Urothelium cell line (cell line): ENCODE measurements at places on chromosomes 3 and 15.

DNA sequence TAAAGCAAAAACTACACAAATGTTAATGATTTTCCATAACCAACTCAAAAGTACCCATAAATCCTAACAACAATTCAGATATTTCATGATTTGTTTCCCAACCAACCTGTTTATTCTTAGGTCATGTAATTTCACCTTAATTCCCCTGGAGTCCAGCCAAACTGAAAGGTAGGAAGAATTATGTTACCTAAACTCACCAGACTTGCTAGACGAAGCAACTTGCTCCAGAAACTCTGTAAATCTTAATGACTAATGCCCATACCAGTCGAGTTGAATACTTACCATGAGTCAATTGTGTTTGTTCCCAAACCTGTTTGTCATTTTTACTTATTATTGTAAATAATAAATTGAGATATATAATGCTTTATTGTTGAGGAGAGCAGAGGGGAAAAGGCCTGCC lies 1030.0 kb downstream of the TBL1XR1 start:
- DNase-seq = no peak

DNA sequence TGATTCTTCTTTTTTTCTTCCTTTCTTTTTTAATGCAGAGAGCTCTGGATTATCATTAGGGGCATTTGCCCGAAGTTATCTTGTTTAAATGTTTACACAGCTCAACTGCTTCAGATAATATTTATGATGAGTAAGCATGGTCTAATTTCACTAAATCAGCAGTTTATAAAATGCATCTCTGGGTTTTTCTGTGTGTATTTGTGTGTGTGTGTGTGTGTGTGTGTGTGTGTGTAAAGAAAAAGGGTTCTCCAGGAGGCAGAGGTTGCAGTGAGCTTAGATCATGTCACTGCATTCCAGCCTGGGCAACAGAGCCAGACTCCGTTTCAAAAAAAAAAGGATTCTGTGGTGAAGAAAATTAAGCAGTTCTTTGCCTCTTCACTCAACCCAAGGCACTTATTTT lies 25.9 kb upstream of the TNFSF10 start:
- no peak for DNase-seq

GRCh38 chr3:133675631-133676335 lies 14.0 kb upstream of the TOPBP1 start:
- no peak for DNase-seq

GRCh38 chr3:172272698-172273097 lies 175.6 kb downstream of the GHSR start:
- no peak for DNase-seq

GRCh38 chr15:39125904-39126303 lies 455.0 kb upstream of the THBS1 start:
- DNase-seq = peak; percentile 41

GRCh38 chr3:44419116-44419922 lies 58.2 kb downstream of the ZNF445 start:
- no peak for DNase-seq

- no peak for DNase-seq
Measured at GRCh38 chr15:96750361-96750760, 419.9 kb downstream of the NR2F2 start.

GRCh38 chr3:48573973-48574585 lies 10.5 kb upstream of the UCN2 start:
- DNase-seq = no peak

- no peak for DNase-seq
Measured at GRCh38 chr3:65685621-65686235, 353.0 kb downstream of the MAGI1 start.

DNA sequence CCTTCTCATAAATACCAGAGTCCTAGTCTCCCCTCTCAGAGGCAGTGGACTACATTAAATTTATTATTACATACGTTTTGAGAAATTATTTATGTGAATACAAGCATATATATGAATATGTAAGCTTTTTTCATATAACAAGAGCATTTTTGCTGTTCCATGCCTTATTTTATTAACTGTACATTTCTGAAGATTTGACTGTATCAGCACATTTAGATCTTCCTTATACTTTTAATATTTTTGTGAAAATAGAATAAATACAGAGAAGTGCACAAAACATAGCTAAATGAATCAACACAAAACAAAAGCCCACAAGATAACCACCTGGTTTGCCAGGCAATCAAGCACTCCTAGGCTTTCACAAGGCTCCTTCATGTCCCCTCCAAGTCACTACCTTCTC lies 27.8 kb downstream of the HHLA2 start:
- no peak for DNase-seq

DNA sequence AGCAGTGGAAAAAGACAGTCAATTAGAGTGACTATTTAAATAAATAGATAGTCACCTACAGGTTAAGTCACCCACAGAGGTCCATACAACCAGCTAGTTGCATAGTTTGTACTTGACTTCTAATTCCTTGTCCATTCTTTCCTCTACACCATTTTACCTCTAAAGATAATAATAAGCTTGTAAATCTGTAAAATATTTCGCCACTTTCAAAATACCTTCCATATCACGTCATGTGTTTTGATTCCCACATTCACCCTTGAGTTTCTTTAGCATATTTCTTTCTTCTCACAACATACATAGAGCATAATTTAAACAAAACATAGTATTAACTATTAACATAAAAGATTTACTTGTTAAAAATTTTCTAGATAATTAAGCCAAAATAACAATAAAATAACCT lies 689.6 kb downstream of the MECOM start:
- DNase-seq = no peak

DNA sequence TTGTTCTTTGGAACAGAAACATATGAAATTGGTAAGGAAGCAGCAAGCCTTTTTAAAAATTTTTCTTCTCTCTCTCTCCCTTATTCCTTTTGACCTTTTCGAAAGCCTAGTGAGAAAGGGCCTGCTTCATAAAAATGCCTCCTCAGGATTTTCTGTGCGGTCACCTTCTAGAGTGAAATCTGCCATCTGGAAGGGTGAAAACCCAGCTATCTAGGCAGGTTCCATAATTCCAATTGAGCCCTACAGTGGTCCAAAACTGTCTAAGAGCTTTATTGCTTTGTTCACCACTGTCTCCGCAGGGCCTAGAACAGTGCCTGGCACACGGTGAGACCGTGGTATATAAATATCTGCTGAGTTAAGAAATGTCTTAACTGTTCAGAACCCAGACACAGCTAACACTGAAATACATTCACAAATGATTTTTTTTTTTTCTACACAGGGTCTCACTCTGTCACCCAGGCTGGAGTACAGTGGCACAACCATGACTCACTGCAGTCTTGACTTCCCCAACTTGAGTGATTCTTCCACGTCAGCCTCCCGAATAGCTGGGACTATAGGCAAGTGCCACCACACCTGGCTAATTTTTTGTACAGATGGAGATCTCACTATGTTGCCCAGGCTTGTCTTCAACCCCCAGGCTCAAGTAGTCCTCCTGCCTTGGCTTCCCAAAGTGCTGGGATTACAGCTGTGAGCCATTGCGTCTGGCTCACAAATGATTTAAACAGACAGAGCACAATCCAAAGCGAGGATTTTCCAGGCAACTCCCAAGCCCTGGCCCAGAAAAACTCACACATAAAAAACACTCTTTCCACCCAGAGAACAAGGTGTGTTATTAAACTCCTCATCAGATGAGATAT lies 64.4 kb downstream of the FRMD4B start:
- no peak for DNase-seq

GRCh38 chr3:102230057-102230456 lies 204.8 kb upstream of the ZPLD1 start:
- DNase-seq = no peak

GRCh38 chr15:49320351-49320750 lies 102.7 kb upstream of the FGF7 start:
- DNase-seq = no peak

DNA sequence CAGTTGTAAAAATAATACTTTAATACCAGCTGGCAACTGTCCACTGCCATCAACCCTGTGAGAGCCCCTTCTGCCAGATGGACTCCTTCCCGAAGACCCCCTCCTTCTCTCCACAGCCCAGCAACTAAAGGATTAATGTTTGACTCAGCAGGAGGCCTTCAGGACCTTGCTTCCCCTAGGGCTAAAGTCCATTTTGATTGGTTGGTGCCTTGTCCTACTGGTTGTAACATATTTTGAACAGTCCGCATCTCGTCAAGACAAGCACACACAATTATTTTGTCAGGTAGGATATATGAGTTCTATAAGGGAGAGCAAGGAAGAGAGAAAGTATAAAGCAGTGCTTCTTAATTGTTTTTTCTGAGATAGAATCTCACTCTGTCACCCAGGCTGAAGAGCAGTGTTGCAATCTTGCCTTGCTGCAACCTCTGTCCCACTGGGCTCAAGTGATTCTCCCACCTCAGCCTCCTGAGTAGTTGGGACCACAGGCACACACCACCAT lies 18.6 kb downstream of the ACOX2 start:
- DNase-seq = no peak

DNA sequence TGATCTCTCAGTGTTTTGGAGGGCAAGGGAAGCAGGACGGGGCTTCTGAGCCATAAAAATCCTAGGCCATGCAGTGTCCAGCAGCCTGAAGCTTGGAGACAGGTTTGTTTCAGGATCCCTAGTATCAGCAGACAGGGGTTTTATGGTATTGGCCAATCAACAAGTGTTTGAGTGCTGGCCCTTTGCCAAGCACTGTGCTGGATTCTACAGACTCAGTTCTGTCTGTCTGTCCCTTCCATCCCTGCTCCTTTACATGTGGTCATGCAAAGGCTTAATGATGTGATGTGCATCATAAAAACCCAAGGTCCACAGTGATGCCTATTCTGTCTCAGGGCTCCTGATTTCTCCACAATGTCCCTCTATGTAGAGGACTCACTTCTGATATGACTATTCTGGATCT lies 184.1 kb downstream of the LRTM1 start:
- DNase-seq = no peak

DNA sequence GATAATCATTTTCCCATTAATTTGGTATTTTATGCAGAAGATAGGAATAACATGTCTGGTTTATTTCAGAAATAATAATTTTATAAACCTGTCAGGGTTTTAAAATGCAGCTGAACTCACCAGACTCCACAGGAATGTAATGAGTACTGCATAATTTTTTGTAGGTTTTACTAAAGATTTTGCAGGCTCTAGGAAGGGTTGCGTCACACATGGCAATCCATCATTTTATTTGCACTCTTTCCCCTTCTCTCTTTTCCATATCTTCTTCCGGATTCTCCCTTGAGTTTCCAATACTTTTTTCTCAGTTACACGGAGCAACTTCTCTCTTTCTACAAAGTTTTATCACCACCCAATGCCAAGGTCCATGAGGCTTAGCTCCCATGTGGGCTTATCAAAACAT lies 234.7 kb downstream of the NFKBIZ start:
- DNase-seq = no peak

DNA sequence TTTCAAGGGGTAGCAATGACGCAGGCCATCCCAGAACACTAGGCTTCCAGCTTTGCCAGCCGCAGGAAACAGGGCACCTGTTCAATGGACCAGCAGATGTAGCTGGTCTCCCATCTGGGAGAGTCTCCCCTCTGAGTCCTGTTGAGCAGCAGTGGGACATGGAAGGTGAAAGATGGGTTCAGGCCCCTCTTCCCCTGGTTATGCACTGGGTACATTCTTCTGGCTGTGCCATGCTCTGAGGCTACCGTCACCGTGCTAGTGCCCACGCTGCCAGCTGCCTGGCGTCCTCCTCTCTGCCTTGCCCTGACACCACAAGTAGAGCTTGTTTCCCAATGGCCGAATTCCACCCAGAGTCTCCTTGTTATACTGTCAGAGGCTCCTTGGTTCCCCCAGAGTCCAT lies 63.1 kb downstream of the TLE3 start:
- DNase-seq = no peak

- no peak for DNase-seq
Measured at GRCh38 chr3:57281715-57282114, 10.8 kb downstream of the ASB14 start.
